B cell (primary cell): ENCODE measurements at places on chromosomes 2 and 18. TPM values are rescaled to one million over a fixed set of nuclear protein-coding genes. Genes with fewer than 3 reads are reported as not detected.

Gene CCDC148
- not detected in 2 replicates for polyA plus RNA-seq

Gene GAL3ST2
- polyA plus RNA-seq: 0.10 and 0.30 TPM in 2 replicates

Gene DHRS9
- 0.25 and 0.94 TPM in 2 replicates for polyA plus RNA-seq

Gene SLC35F6
- polyA plus RNA-seq: 7.7 and 10.4 TPM in 2 replicates

Gene SIX2
- not detected in 2 replicates for polyA plus RNA-seq

DNA sequence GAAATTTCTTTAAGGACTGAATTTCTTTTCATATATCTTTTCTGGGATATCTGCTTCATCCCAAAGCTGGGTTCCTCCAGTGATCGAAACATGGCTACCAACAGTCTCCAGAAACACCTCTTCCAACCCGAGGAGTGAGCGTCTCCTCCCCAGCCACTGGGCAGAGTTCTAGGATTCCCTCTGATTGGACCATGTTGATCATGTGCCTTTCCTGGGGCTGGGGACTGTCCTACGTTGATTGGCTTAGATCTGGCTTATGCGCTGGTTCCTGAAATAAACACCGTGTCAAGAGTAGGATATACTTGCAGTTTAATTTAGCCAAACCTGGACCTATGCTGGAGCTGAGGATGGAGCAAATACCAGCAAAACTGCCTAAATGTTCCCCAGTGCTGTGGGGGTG, 55.5 kb upstream of the SLC16A14 start:
- peaks cover 14% of the 10 kb centered on the region for H3K4me1 ChIP-seq
- H3K4me3 ChIP-seq: no peak overlapping the region
- DNase-seq: no peak
- no peak overlapping the region for H3K27ac ChIP-seq

DNA sequence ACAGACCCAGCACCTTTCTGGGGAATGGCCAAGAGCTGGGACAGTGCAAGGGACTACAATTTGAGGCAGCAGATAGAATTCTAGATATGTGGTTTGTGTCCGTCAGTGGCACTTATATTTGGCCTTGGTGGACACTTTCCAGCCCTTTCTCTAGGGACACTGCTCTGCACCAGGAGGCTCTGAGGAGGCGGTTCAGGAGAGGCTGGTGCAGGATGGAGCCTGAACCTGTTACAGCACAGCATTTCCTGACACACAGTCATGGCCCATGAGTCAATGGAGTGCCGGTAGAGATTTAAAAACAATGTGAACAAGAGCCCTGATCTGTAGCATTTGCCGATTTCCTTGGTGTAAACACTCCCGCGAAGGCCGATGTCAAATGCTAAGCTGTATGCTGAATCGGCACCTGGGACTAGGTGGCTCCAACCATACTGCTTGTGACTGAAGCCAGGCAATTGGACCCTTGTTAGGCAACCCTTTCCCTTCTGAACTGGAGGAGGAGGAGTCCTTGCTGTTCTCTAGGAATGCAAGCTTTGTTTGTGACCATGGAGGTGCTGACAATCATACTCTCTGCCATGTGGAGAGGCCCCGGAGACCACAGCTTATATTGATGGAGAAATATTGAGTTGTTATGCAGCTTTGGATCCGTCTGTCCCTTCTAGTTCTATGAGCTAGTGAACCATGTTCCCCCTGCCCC, 11.9 kb downstream of the FABP1 start:
- H3K4me1 ChIP-seq: no peaks in the 10 kb centered on the region
- no peak overlapping the region for H3K4me3 ChIP-seq
- H3K36me3 ChIP-seq: no peaks in the 10 kb centered on the region

DNA sequence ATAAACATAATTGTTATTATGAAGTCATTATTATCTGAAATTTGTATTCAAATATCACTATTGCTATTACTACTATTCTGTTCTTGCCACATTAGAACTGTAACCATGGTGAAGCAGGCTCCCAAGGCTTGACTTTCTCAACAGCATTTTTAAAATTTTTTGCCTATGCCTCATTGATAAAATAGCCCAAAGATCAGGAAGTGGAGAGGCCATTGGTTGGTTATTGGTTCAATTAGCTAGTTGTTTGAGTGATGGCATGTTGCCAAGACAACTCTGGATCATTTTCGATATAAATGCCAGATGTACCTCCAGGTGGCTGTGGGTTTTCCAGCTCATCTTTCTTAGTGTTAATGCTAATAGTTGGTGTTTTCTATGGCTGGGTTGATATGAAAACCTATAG, 513.5 kb downstream of the TRIB2 start:
- H3K36me3 ChIP-seq: no peaks in the 10 kb centered on the region
- no peak for DNase-seq
- H3K4me3 ChIP-seq: no peak overlapping the region
- no peaks in the 10 kb centered on the region for H3K4me1 ChIP-seq

- no peak overlapping the region for H3K27ac ChIP-seq
- H3K4me1 ChIP-seq: no peaks in the 10 kb centered on the region
- no peaks in the 10 kb centered on the region for H3K36me3 ChIP-seq
- H3K4me3 ChIP-seq: no peak overlapping the region
- H3K27me3 ChIP-seq: no peaks in the 10 kb centered on the region
Measured at GRCh38 chr18:5582849-5583681, 39.3 kb upstream of the EPB41L3 start.

DNA sequence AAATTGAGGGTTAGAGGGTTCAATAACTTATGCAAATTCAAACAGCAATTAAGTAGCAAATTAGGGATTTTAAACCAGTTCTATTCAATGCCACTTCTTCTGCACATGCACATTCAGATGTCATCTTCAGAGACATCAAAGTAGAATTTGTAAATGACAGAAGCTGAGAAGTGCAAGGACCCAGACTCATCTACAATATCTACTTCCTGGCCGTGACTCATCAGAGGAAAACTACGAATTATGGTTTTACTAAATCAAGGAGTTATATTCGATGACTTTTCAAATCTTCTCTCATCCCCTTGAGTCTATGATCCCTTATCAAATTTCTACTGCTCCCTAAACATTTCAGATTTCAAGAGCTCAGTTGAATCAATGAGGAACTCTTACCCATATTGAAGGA, 20.0 kb upstream of the STAT4 start:
- no peak overlapping the region for H3K27ac ChIP-seq
- no peaks in the 10 kb centered on the region for H3K27me3 ChIP-seq
- no peaks in the 10 kb centered on the region for H3K4me1 ChIP-seq
- no peak for DNase-seq

DNA sequence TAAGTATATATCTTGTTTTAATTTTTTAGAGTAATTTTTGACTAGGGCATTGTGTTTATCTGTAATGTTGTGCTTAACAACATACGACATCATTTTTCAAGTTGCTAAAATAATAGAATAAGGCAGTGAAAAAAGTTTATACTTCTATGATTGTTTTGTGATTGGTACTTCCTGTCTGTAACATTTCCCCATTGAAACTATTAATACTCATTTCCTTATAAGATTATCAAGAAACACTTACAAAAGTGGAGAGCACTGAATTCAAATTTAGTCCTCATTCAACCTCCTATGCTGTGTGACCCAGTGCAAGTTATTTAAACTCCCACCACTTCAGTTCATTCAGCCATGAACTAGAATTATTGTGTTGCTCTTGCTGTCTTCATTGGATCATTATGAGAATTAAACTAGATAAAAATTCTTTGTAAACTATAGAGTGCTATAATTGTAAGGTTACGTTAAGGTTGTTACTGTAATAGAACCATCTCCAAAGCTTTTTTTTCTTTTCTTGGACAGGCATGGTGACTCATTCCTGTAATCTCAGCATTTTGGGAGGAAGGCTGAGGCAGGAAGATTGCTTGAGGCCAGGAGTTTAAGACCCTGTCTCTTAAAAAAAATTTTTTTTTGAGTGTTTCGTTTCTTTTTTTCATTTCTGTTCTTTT, 2.8 kb downstream of the ETAA1 start:
- H3K36me3 ChIP-seq: peaks cover 16% of the 10 kb centered on the region
- no peak overlapping the region for H3K27ac ChIP-seq

DNA sequence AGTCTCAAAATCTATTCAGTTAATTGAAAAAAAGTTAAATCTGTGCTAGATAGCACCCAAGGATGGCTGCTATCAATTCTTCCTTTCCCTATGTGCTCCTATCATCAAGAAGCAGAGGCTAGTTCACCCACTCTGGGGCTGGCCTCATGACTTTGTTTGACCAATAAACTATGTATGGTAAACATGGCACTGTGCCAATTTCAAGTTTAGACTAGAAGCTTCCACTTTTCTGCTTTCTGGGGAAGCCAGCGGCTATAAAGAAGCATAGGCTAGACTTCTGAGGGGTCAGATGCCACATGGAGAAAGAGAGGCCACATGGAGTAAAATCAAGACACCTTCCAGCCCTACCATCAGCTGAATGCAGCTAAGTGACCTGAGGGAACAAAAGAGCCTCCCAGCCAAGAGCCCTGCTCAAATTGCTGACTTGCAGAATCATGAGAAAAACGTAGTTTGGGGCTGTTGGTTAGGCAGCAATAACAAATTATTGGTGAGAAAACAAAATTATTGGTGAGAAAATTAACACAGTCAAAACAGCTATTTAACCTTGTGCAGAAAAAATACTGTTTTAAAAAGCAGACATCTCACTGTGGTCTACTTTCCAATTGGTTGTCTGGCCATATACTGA, 86.5 kb upstream of the SLC14A2 start:
- H3K4me1 ChIP-seq: no peaks in the 10 kb centered on the region
- no peak overlapping the region for H3K27ac ChIP-seq
- H3K4me3 ChIP-seq: no peak overlapping the region
- DNase-seq: no peak
- H3K36me3 ChIP-seq: no peaks in the 10 kb centered on the region

DNA sequence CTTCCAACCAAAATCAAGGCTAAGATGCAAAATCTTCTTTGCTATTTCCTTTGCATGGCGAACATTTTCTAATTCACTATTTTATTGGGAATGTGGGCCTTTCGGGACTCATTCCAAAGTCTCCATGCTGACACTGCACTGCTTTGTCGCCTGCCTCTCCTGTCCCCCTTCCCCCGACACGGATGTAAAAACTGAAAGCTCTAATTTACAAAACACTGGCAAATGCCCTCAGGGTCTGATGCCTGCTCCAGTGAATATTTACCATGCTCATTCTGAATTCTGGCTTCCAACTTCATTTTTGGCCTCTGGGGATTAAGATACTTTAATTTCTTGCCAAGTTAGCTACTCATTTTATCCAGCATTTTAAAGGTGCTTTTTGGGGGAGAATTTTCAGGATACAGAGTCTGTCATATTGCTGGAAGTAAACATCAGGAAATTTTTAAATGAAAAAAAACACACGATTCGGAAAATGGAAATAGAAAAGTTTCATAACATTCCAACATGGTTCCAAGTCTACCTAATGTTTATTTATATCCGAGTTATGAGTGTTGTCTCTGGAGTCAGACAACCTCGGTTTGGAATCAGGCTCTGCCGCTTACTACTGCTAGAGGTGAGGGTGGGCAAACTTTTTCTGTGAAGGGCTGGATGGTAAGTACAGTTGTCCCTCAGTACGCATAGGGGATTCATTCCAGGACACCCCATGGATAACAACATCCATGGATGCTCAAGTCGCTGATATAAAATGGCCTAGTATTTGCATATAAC, 14.6 kb upstream of the LTBP1 start:
- H3K4me3 ChIP-seq: no peak overlapping the region
- H3K27ac ChIP-seq: no peak overlapping the region
- H3K27me3 ChIP-seq: peaks cover 4% of the 10 kb centered on the region
- no peaks in the 10 kb centered on the region for H3K4me1 ChIP-seq
- DNase-seq: no peak

DNA sequence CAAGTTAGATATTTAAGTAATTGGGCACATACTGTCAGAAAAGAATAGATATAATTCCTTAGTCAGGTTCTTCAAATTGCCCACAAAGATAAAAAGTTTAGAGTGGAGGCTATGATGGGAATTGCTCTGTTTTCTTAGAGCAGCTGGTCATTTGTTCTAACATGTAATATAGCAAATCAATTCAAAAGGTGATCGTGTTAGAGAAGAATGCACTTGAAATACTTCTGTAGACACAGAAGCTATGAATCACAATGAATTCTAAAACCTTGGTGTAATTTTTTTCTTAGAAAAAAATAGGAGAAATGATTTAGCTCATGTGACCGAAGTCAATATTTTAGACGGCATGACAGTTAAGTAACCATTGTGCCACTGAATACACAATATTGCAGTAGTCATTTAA, 918.1 kb upstream of the LRATD1 start:
- no peaks in the 10 kb centered on the region for H3K27me3 ChIP-seq
- H3K36me3 ChIP-seq: no peaks in the 10 kb centered on the region
- DNase-seq: no peak
- no peaks in the 10 kb centered on the region for H3K4me1 ChIP-seq
- H3K4me3 ChIP-seq: no peak overlapping the region
- H3K27ac ChIP-seq: no peak overlapping the region

DNA sequence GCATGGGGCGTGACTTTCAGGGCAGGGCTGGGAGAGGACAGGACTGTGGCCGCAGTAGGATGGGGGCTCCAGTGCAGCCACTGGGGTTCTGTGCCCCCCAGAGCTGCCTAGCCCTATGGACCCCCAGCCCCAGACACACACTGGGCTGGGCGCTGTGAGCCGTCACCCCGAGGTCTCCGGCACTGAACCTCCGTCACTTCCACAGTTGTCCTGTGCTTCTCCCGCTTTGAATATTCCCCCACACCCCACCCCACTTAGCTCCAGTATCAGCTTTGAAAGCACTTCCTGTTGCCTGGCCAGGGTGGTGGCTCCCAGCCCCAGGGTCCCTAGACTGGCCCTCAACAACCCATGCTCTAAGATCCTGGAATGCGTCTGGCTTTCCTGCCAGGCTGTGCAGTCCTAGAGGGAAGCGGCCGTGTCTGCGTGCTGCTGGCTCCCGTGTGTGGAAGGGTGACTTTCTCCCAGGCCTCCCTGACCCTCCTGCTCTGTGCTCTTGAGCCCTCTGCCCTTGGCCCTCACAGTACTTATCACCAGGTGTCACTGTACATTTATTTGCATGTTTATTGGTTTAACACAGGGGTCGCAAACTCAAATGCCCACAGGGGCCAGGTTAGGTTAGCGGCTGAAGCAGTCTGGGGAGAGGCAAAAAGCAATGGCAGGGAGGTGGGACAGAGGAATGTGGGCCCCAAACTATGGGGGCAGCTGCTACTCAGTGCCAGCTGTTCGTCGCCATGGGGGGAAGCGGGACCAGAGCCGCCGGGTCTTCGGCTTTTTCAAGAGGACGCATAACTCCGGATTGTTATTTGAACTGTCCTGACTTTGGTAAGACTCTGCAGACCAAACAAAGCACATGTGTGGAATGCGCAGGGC, 9.9 kb downstream of the OBSL1 start:
- H3K36me3 ChIP-seq: no peaks in the 10 kb centered on the region
- no peaks in the 10 kb centered on the region for H3K27me3 ChIP-seq
- no peak overlapping the region for H3K27ac ChIP-seq
- H3K4me3 ChIP-seq: no peak overlapping the region

- H3K4me3 ChIP-seq: no peak overlapping the region
- no peaks in the 10 kb centered on the region for H3K4me1 ChIP-seq
- no peaks in the 10 kb centered on the region for H3K36me3 ChIP-seq
- no peak for DNase-seq
- peaks cover 6% of the 10 kb centered on the region for H3K27me3 ChIP-seq
Measured at GRCh38 chr2:69224512-69224837, 162.6 kb downstream of the GFPT1 start.

- H3K4me3 ChIP-seq: no peak overlapping the region
- no peaks in the 10 kb centered on the region for H3K36me3 ChIP-seq
- peak; percentile 12 for DNase-seq
- H3K27me3 ChIP-seq: no peaks in the 10 kb centered on the region
- no peak overlapping the region for H3K27ac ChIP-seq
- no peaks in the 10 kb centered on the region for H3K4me1 ChIP-seq
Measured at GRCh38 chr2:55365303-55365702, 54.4 kb downstream of the CCDC88A start.
